MV-4-11 (cell line): ENCODE measurements at places on chromosomes 3 and 15.
A peak's percentile ranks its signal among the peaks of the same experiment; 100 is the strongest.

- DNase-seq: no peak
Observed at GRCh38 chr3:86989611-86990010, 1.3 kb downstream of the VGLL3 start.

DNA sequence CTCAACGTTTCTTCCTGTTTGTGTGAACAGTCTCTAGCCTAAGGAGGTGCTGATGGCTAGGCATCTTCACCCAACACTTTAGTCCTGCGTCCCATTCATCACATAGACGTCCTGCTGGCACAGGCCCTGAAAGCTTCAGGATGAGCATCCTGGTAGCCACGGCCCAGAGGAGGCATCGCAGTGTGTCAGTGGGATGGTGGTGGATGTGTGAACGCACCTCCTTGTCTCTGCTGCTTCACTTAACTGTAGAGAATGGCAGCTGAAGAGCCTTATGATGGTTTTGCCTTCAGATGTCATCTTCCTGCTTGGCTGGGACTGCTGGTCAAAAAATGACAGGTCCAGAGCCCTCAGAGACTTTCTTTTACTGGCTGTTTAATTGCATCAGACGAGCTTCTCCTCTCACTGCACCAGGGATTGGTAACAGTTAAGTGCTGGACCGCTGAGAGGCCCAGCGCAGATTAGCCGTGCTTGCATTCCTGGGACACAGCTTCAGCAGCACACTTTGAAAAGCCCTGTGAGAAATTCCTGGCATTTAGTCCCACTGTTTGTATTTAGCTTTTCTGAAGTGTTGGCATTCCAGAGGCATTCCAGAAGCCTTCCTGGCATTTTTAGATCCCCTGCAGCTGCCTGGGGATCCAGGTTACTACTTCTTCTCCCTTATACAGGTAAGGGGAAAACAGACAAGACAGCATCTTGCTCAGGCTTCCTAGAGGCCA is 132.4 kb upstream of the PLXNA1 start:
- no peak for DNase-seq

GRCh38 chr3:151393941-151394340 is 9.4 kb upstream of the P2RY12 start:
- DNase-seq: no peak

DNA sequence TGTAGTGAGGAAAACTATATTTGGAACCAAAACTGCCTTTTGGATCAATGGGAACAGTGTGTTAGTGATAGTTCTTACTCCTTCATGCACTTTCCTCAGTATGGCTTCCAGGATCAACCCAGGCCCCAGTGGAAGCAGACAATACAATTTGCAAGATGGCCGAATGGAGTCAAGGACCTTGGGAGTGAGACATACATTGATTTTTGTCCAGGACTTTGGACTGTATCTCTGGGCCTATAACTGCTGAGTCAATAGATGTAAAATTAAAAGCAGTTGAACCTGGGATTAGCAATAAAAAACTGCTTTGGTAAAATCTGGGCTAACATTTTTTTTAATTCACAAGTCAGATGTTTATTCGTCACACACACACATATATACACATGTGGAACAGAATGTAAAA is 1.8 kb downstream of the ARRDC4 start:
- DNase-seq: no peak

DNA sequence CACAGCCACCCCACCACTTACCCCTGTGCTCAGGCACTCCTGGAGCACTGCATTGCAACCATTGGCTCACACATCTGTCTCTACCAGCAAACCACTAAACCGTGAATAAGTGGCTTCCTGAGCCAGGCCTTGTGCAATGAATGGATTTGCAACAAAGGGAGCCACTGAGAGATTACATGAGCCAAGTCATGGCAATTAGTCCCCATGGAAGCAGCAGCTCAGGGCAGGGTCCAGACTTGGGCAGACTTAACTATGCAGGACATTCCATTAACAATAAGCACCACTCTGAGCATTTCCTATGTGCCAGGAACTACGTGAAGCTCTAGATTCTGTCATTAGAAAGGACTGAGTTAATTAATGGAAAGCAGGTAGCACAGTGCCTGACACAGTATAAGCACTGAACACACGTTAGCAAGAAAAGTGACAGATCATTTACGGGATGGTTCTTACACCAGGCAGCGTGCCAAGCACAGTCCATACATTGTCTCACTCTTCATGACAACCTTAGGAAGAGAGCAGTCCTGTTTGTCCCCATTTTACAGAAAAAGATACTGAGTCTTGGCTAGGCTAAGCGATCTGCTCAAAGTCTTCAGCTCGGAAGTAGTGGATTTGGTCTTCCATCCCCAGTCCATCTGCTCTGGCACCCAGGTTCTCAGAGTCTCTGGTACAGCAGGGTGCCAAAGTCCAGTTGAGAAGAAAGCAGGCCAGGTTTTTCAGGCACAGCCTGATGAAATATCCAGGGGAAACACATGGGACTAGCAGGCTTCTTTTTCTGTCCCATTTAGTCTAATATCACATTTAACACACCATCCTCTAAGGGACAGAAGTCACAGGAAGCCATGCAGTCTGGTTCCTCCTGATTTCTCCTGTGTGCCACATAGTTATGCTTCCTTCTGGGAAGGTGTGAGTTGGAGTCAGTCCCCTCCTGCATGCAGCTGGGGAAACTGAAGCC is 44.1 kb downstream of the LIPC start:
- DNase-seq: peak; percentile 78

DNA sequence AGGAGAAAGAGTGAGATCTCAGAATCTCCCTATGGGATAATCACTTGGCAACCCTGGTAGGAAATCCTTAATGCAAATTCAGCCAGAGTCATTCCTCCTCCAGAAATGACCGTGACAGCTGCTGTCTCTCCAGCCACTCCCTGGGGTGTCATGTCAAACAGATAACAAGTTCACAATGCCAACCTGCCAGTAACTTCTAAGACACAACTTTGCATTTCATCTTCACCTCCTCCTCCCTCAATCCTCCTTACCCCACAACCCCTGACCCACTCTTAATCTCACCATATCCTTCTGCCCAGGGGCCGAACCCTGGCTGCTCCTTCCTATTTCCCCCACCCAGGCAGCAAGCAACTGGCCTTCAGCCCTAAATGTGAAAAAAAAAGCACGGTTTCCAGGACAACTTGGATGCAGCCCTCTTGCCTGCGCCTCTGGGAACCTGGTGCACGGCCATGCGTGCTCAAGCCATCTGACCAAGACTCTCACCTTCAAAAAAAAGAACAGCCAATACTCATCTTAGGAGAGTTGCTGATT is 166.0 kb downstream of the NTRK3 start:
- no peak for DNase-seq
